ENCODE measurements at places on chromosomes 5 and 9. TPM values are rescaled to one million over a fixed set of nuclear protein-coding genes. Genes with fewer than 3 reads are reported as not detected.
A peak's percentile ranks its signal among the peaks of the same experiment; 100 is the strongest.

- peak; percentile 66 for DNase-seq
Observed at GRCh38 chr9:38622288-38622674, 1.9 kb upstream of the ANKRD18A start.

DNA sequence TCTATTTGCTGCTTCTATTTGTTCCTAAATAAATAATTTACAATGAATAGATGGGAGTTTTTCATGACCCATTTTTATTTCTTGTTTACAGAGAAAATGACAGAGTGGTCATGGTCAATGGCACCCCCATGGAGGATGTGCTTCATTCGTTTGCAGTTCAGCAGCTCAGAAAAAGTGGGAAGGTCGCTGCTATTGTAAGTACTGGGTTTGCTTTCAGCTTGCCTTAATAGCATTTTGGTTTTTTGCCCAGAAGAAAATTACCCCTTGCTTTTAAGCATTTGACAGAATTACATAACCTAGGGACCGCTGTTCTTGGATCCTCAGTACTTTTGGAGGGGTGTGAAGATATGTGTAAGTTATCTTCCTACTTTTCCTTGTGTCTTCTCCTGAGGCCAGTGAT is 44.1 kb downstream of the TJP2 start:
- no peak for DNase-seq

DNA sequence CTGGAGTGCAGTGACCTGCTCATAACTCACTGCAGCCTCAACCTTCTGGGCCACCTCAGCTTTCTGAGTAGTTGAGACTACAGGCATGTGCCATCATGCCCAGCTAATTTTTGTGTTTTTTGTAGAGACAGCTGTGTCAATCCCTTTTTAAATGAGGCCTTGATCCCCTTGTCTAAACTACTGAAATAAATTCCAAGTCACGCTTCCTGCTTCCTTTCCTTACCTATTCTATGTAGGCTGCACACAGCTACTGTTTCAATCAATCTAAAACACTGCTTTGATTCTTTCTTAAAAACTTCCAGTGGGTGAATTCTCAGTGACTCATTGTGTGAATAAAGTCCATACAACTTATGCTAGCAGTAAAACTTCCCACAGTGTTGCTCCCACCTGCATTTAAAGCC is 2.9 kb upstream of the C7 start:
- DNase-seq = no peak

- no peak for DNase-seq
Observed at GRCh38 chr5:154625031-154625430, 130.1 kb upstream of the LARP1 start.

DNA sequence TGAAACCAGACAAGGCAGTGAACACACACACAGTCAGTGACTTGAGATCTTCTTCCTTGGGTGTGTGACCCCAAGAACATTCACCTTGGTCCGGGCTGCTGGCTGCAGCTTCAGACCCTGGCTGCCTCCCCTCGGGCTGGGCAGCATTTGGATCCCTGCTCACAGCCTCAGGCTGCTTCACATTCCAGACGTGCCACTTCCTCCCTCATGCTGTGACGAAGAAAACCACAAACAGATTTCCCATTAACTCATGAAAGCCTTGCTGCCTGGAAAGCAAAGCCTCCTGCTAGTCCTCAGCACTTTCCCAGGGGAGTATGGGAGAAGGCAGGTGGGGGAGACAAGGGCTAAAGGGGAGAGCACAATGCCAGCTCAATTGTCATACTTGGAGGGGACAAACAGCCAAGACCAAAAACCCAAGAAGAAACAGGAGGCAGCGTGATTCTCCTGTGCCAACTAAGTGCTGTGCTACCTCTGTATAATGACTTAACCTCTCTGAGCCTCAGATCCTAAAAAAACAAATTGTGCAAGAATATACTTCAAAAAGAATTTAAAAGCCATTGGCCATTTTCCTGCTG is 594.6 kb upstream of the BRINP1 start:
- no peak for DNase-seq

DNA sequence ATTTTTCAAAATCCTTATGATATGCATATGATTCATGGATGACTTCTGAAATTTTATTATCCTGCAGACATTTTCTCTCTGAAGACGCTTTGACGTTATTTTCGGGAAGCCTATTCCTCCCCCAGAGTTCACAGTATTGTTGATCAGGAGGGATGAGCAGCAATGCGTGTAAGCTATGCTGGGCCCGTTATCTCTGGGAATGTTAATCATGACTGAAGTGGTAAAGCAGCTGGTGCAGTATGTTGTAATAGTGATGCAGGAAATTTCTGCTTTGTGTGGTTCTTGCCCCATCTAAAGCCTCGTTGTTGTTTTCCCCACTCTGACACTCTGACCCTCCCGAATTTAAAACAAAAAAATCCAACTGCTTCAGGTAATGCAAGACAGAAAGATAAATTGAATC is 1797.8 kb upstream of the WWC1 start:
- no peak for DNase-seq

DNA sequence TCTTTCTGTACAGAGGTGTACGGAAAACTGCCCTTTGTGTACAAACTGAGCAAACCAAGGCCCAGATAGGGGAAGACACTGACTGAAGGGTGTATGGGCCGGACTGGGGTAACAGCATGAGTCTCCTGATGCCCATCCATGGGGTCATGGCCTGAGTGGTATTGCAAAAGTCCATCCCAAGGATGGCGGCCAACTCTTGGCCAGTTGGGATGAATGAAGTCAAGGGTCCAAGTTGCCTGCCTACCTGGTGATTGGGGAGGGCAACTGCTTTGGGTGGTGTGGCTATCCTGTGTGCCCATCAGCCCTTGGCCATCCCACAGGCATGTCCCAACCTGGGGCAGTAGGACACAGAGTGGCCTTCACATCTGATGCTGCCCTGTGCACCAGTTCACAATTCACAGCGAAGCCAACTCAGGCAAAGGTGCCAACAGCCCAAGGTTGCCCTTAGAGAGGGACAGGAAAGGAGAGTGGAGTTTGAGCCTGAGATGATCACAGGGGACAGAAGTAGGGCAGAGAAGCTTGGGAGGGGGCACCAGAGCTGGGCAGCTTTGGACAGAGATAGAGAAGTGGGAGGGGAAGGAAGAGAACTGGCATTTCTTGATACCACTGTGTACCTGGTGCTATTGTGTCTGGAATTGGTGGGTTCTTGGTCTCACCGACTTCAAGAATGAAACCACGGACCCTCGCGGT is 46.6 kb downstream of the COL15A1 start:
- no peak for DNase-seq

DNA sequence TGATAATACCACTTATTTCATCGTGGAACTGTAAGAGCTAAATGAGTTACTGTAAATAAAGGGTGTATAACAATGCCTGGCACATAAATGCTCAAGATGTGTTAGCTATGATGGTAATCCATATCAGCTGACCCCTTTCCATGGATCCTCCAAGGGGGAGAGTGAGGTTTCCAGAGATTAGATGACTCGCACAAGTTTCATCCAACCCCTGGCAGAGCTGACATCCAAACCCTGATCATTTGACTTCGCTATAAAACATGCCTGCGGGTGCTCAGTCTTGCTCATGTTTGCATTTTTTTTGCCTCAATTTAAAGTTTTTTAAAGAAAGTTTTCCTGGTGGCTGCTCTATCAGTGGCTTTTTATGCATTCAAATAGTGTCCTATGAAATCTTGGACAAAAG is 145.7 kb upstream of the SMIM23 start:
- no peak for DNase-seq

GRCh38 chr5:56818450-56819037 is 3.2 kb downstream of the MAP3K1 start:
- DNase-seq = no peak

DNA sequence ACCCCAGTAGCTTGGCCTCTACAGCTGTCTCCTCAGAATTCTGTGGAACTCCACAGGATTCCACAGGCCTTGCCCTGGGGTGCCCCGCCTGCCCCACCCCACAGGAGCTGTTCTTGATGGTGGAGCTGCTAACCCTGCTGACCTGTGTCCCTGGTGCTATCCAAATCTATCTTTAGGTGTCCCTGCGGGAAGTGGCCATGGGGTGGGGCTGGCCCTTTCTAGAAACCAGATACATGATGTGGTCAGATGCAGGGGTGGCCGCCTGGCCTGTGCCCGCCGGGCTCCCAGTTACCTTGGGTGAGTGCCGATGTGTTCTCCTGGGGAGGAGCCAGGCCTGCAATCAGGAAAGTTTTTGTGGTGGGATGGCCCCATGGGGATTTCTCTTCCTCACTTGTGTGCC is 34.2 kb downstream of the WNK2 start:
- DNase-seq = no peak

- peak; percentile 19 for DNase-seq
Observed at GRCh38 chr5:61697809-61698558, 365.9 kb downstream of the ZSWIM6 start.

DNA sequence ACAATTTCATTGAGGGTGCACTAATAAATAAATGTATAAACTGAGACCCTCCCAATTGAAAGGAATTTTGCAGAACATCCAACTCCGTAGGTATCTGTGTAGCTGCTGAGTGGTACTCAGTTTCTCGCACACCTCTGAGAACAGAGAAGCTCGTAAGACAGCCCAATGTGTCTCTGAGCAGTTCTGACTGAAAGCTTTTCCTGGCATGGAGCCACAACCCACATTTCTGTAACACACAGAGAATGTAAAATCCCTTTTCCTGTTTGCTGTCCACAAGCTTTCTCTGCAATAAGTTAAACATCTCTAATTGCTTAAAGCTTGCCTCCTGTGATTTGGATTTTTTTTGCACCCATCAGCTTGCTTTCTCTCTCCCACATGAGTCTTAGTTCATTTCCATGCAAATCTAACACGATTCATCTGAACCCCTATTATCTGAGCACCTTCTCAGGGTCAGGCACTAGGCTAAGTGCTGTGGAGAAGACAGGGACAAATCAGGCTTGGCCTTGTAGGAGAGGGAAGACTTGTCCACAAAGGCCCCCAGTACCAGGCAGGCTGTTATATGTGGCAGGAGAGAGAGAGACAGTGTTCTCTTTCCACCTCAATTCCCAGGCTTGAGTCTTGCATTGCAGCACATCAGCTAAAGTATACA is 44.2 kb upstream of the COL15A1 start:
- peak; percentile 48 for DNase-seq

- peak; percentile 70 for DNase-seq
Observed at GRCh38 chr9:74887041-74887980, at the start of gene TRPM6. TRPM6 (minus strand) TSS chr9:74887921; CDS start chr9:74887856, 65 bp downstream.

- DNase-seq = no peak
Observed at GRCh38 chr9:726005-726404, 115.5 kb upstream of the DMRT1 start.

DNA sequence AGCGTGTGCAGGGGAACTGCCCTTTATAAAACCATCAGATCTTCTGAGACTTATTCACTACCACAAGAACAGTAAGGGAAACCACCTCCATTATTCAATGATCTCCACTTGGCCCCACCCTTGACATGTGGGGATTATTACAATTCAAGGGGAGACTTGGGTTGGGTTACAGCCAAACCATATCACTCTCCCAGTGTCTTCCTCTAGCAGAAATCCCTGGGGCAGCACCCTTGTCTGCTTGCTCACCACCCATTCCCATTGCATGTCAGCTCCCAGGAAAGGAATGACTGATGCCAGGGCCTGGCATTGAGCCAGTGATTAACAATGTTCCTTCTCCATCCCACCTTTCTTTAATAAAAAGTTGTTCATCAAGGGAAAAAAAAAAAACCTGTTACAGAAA is 199.0 kb downstream of the IRX1 start:
- DNase-seq = no peak

- no peak for DNase-seq
Observed at GRCh38 chr9:83047839-83048775, 14.8 kb downstream of the RASEF start.

- DNase-seq = no peak
Observed at GRCh38 chr5:72351376-72351775, 31.2 kb downstream of the PTCD2 start.

SNX24 gene
- 17.9 TPM for total RNA-seq

GRIA1 gene
- 1.2 TPM for total RNA-seq

CNTNAP3 gene
- total RNA-seq = 2.0 TPM

SLCO4C1 gene
- 0.07 TPM for total RNA-seq

IRX4 gene
- total RNA-seq = not detected

SMU1 gene
- 21.1 TPM for total RNA-seq

GRXCR2 gene
- not detected for total RNA-seq

SEC61B gene
- 208 TPM for total RNA-seq

PHF24 gene
- 1.7 TPM for total RNA-seq

SLC28A3 gene
- not detected for total RNA-seq
